Activated CD4-positive, alpha-beta T cell treated with anti-CD3 and anti-CD28 coated beads for 4 hours (primary cell): ENCODE measurements at places on chromosomes 5 and 9.

- DNase-seq: no peak
These were observed 47.0 kb upstream of the CAST start for GRCh38 chr5:96615223-96615622.

- DNase-seq: no peak
These were observed 24.0 kb downstream of the ABL1 start for GRCh38 chr9:130858739-130859705.

DNA sequence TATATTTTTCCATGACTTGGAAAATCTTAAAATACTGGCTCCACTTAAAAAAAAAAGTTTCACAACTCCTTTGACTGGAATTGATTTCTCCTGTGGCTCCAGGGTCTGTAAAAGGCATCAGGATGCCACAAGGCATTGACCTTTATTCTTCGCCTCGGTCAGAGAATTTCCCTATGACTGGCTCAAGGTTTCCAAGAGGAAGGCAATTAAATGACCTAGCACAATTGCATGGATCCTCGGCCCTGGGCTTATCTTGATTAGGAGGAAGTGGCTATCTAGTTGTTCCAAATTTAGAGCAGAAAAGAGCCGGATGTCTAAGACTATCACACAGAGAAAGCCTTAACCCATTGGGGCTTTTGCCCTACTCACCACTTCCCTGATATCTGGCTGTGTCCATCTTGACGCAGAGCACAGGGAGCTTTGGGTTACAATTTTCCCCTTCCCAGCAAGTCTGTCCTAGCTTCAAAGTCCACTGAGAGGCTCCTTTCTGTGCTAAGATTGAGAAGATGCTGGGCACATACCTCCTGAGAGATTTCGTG is 56.9 kb upstream of the COL15A1 start:
- no peak for DNase-seq

DNA sequence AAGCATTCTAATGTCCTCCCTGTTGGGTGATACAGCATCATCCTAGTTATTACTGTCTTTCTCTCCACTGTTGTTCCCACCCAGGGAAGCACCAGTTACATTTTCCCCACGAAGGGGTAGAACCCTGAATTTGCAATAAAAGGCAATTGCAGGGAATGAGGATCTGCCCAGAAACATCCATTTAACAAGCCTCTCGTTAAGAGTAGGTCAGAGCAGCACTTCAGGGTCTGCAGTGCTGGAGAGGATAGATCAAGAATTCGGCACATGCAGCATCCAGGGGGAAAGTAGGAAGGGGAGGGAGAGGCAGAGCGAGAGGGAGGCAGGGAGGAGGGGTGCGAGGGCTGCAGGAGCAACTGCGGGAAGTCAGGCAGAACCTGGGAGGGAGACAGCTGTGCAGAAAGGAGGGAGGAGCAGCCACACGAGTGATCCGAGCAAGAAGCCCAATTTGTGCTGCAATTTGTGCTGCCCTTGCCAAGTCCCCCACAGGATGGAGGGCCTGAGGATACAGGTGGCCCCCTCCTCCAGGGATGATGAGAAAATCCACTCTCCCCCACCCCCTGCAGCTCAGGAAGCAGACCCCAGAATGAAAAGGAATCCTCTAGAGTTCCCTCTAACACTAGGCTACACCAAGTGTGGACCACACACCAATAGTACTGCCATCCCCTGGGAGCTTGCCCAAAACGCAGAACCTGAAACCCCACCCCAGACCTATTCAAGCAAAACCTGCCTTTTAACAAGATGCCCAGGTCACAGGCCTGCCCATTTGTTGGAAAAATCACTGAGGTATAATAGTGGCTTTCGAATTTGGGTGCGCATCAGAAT is 62.2 kb downstream of the EPB41L4B start:
- no peak for DNase-seq

- DNase-seq: no peak
These were observed 446.7 kb downstream of the IRX1 start for GRCh38 chr5:4042311-4042710.

DNA sequence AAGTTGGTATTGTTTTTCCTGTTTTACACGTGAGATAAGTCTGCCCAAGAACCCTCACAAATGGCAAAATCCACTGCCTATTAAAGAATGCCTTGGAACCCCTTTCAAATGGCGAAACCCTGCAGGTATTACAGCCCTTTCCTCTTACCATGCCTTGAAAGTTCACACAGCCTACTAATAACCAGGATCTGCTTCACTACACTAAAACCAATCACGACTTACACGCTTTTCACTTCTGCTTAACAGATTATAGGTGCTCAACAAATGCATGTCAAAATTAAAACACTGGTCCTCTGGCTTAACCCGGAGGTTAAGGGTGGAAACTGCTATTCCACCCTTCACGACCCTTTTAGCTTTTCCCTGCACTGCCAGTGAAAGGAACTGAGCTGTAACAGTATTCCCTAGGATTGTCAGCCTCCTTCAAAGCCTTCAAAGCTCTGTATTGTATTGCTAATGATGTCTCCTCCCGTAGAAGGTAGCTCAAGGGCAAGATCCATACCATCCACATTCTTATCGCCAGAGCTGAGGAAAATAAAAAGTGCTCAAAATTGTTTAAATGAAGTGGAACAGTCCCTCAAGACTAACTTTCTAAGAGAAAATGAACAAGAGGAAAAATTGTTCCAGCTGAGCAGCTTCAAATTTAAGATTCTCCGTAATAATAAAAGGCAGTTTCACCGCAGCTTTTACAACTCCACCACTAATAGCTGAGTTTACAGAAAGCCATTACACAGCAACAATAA is 997 bp downstream of the AUH start:
- DNase-seq: no peak

GRCh38 chr9:96327694-96328352 is 25.8 kb upstream of the HSD17B3 start:
- peak; percentile 12 for DNase-seq

GRCh38 chr9:14654932-14655331 is 38.3 kb downstream of the ZDHHC21 start:
- no peak for DNase-seq
